Keratinocyte (primary cell): ENCODE measurements at places on chromosomes 13 and 19. TPM values are rescaled to one million over a fixed set of nuclear protein-coding genes. Genes with fewer than 3 reads are reported as not detected.

DNA sequence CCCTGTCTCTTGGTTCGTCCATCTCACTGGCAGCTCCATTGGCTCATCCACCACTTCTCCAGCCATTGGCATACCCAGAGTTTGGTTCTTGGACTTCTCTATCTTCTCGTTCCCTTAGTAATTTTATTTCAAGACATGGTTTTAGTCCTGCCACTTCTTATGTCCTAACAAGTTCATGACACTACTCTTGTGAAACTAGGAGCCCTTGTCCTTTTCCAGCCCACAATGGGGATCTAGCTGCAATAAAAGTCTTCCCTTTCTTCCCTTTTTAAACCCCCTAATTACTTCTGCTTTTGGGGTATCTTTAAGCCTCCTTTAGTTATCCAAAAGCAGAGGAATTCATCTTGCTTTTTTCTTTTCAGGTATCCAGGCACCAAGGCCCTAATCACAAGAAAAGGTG, 2.9 kb upstream of the RCBTB2 start:
- DNase-seq, result no peak

Gene SULT2B1
- 6.0 to 10.2 TPM (median 8.9 TPM) in 3 replicates for polyA plus RNA-seq

Gene MYO16
- 0.02 to 0.17 TPM (median 0.08 TPM) in 3 replicates for polyA plus RNA-seq

DNA sequence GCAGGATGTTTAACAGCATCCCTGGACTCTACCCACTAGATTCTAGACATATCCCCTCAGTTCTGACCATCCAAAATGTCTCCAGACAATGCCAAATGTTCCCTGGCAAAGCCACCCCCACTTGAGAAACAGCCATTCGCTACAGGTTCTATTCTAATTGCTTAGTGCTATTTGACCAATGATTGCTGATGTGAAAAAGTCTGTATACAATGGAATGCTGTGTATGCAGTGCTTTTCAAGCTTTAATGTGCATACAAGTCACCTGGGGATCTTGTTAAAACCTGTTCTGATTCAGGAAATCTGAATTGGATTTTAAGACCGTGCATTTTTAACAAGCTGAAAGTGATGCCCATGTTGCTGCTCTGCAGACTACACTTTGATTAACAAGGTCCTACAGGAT, 331.8 kb upstream of the KLF12 start:
- DNase-seq, result no peak

DNA sequence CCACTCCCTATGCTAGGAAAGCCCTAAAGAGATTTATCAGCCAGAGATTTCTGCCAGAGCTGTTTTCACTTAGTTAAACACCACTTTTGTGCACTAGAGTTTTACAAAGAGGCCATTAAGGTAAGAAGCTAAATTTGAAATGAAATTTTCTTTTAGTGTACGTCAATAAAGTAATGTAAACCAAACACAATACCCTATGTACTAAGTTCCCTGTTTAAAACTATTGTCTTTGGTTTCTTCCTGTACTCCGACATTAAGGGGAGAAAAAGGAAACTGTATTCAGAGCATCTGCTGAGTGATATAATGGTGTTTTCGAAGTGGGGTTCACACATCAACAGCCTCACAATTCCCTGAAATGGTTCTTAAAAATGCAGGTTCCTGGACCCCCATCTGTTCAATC, 40.7 kb upstream of the STARD13 start:
- DNase-seq, result no peak

- DNase-seq, result no peak
Observed at GRCh38 chr13:94169454-94170144, 309.9 kb downstream of the DCT start.
